Sigmoid colon (tissue), 7 donors: ENCODE measurements at places on chromosomes 16 and 17. TPM values are rescaled to one million over a fixed set of nuclear protein-coding genes. Genes with fewer than 3 reads are reported as not detected.

The CIITA gene
- 4.9 TPM for total RNA-seq

DNA sequence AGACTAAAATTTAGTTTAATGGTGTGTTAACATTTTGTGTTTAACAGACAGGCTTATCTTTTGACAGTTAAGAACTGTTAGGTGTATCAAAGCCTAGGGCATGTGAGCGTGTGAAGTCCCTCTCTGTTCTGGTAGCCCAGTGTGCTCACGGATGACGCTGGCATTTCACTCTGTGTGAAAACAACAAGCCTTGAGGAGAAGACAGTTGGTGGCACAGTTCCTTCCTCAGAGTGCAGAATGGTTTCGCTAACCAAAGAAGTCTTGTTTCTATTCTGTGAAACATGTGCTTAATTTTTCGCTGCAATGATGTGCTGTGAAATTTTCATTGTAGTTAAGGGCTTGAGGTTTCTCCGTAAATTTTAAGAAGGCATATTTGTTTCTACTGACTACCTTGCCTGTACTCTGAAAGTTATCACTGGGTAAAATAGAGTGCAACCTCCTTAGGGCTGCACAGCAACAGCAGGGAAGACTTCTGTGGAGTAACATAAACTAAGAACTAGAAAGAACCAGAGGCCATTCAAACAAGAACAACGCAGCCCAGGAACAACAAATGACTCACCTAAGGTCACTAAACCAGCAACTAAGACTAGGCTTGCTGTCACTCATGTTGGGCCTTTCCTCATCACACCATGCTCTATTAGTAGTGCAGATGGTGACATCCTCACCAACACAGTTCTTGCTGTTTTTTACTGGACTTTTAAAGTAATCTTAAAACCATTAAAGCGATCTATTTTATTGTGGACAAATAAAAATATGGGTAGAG, 33.4 kb downstream of the BRD7 start:
- DNase-seq = no peak

- no peak for DNase-seq
Observed at GRCh38 chr17:77291591-77292386, 151.0 kb downstream of the SEC14L1 start.

- DNase-seq = peak; percentile 95
Observed at GRCh38 chr16:83826146-83826913, 18.6 kb downstream of the HSBP1 start.

The SOST gene
- not detected for total RNA-seq

The SLC52A1 gene
- not detected for total RNA-seq

DNA sequence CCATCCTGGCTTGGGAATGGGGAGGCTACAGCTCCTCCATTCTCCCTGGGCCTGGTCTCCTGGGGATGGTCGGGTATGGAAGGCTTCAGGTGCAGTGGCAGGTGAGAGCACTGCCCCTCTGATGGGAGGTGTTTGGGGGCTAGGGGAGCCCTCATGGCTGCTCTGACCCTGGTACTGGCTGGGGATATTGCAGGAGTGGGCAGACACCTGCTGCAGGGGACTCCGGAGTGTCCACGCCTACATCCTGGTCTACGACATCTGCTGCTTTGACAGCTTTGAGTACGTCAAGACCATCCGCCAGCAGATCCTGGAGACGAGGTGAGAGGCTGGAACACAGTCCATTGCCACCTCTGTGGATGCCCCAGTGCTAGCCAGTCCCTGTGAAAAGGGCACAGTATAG, 8.8 kb downstream of the RASL10B start:
- peak; percentile 19 for DNase-seq

- no peak for DNase-seq
Observed at GRCh38 chr17:45195424-45195823, 26.3 kb upstream of the FMNL1 start.

The HSD11B2 gene
- 1.4 TPM for total RNA-seq

DNA sequence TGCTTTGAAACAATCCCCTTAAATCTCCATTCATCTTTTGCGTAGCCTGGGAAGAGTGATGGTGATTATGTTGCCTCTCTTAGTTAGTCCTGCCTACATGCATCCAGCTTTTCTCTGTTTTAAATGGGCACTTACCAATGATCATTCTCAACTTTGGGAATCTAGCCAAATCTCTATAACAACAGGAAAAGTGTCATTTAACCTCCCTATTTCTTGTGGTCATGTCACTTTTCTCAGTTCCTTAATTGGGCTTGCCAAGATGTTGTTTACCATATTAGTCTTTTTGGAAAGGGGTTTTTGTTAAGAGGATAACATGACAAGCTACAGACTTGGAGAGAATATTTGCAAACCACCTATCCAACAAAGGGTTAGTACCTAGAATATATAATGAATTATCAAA, 15.6 kb upstream of the CLEC10A start:
- DNase-seq = no peak

The SPATA22 gene
- 0.36 TPM for total RNA-seq

- DNase-seq = no peak
Observed at GRCh38 chr16:17301593-17302135, 169.1 kb downstream of the XYLT1 start.

DNA sequence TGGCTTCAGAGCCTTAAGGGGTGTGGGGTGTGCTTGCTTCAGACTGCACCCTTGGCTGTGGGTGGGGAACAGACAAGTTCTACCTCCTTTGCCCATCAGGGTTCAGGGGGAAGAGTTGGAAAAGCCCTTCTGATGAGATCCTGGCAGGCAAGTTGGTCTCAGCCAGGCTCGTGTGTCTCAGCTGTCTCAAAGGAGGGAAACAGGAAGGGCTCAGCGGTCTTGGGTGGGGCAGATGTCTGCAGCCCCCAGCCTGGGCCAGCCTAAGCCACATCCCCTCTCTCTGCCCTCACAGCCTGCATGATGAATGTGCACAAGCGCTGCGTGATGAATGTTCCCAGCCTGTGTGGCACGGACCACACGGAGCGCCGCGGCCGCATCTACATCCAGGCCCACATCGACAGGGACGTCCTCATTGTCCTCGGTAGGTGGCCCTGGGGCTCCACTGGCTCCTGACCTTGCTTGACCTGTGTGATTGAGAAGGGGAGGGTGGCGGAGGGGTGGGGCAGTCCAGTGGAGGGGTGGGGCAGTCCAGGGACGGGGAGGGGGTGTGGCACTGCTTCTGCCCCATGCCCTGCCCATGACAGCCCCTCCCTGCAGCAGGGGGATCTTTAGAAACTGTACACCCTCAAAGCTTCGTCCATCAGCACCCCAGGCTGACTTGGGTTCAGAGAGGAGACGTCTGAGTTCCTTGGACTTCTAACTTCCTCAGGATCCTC, 199.5 kb downstream of the PRKCB start:
- DNase-seq = no peak

DNA sequence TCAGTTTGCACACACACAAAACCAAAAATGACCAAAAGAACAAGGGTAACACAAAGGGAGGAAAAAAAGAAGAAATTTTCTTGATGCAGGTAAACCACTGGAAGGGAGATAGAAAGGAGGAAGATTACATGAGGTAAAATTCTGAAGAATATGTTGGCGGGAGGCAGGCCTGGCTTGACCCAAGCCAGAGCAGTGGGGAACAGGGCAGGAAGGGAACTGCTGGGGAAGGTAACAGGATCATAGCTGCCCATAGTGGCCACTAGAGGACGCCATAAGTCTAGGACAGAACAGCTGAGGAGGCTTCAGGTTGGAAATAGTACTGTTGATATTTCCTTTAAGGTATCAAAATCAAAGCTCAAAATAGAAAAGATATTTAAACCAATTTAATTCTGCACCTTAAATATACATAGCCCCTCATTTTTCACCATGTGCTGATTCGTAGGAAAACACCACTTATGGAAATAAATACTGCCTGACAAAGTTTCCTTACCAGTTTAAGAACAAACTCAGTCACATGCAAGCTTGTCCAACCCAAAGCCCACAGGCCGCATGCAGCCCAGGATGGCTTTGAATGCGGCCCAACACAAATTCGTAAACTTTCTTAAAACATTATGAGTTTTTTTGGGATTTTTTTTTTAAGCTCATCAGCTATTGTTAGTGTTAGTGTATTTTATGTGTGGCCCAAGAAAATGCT, 15.5 kb downstream of the VPS35 start:
- DNase-seq = no peak

DNA sequence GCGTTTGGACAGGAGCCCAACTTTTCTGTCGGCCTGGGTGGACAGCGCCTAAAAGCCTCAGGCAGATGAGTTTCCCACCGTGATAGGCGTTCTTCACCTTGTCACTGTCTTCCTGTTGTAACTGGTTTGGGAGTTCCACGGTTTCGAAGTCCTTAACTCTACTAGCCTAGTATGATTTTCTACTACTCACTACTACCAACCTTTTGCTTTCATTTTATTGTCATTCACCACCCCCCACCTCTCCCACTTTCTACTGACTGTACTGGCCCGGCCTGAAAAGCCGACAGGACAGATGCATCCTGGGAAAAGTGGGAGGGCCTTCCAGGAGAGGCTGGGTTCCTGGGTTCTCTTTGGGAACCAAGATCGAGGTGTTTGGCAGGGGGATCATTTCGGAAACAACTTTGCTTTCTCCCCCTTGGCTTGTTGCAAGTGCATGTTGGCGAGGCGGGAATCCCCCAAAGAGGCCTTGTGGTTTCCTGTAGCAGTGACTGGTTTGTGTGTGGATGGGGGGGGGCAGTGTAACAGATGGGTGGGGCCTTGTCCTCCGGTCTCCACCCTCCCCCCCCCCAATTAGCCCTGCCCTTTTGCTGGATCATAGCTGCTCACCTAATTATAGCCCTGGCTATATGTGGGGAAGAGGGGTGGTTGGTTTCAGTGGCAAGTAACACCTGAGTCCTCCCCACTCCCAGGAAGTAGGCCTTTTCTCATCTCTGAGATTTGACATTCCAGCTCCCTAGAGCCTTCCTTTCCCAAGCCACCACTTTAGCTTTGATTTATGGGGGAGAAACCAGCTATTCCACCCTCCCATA, 1.4 kb downstream of the EIF5A start:
- DNase-seq = peak; percentile 89

The MYO15A gene
- total RNA-seq = 3.6 TPM
